GM20000 (cell line): ENCODE measurements at places on chromosomes 4 and X.

- DNase-seq = no peak
Measured at GRCh38 chr4:161799710-161800109, 364.1 kb downstream of the FSTL5 start.

- no peak for DNase-seq
Measured at GRCh38 chr4:89531932-89532640, 224.5 kb upstream of the GPRIN3 start.

GRCh38 chr4:929096-929765, 2.9 kb downstream of the GAK start:
- no peak for DNase-seq

DNA sequence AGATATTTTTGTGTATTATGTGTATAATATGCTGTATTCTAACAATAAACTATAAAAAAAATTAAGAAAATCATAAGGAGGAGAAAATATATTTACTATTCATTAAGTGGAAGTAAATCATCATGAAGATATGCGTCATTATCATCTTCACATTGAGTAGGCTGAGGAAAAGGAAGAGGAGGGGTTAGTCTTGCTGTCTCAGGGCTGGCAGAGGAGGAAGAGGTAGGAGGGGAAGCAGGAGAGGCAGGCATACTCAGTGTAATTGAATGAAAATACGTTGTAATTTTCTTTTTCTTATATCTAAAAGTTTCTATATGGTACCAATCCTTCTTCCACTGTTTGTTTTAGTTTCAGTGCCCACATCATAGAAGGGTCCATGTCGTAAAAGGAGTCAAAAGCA, 9.8 kb upstream of the TMEM185A start:
- no peak for DNase-seq

DNA sequence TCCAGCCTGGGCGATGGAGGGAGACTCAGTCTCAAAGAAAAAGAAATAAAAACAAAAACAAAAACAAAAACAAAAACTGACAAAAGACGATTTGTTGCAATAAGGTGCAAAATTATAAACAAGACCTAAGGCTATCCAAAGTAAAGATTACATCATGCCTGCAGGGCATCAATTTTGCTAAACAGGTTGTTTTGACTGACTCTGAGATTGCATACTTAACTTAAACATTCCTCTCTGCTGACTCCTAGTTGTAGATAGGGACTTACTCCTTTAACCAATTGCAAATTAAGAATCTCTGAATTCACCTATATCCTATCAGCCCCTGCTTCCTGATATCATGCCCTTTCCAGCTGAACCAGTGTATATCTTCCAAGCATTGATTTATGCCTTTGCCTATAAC, 2687.3 kb downstream of the PCDH7 start:
- DNase-seq = no peak

- no peak for DNase-seq
Measured at GRCh38 chr4:30847167-30847566, 127.0 kb downstream of the PCDH7 start.

GRCh38 chr4:47215759-47216158, 184.4 kb downstream of the GABRB1 start:
- no peak for DNase-seq

GRCh38 chr4:121784401-121784800, 16.7 kb upstream of the EXOSC9 start:
- no peak for DNase-seq

GRCh38 chr4:143514497-143514896, 995 bp downstream of the SMARCA5 start:
- peak; percentile 14 for DNase-seq
